Stimulated activated CD8-positive, alpha-beta memory T cell treated with anti-CD3 and anti-CD28 coated beads, Interleukin-4, amount 100 ng/mL, for 48 hours (primary cell): ENCODE measurements at places on chromosomes 5 and 9.
A peak's percentile ranks its signal among the peaks of the same experiment; 100 is the strongest.

DNA sequence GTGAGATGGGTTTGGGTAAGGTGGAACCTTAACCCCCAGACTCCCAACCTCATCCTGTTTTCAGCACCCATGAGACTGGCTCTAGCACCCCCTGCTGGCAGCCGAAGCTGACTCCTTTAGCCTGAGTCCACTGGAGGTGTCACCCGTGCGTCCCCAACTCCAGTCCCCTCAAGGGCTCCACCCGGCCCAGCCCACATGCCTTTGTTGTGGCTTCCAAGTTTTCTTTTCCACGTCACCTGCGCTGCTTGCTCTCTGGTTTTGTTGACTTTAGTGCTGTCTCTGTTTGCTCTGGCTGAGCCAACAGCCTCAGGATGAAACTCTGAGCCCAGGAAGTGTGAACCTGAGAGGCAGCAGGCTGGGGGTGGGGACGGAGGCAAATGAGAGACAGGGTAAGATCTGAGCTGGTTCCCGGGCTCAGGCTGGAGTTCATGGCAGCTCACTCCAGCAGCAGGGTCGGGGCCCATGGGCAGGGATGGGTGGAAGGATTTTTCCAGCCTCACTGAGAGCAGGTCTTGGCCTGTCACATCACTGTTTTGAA, 13.2 kb upstream of the AQP7 start:
- DNase-seq: peak; percentile 98

- DNase-seq: no peak
Observed at GRCh38 chr9:33455945-33456344, 8.6 kb upstream of the AQP3 start.

DNA sequence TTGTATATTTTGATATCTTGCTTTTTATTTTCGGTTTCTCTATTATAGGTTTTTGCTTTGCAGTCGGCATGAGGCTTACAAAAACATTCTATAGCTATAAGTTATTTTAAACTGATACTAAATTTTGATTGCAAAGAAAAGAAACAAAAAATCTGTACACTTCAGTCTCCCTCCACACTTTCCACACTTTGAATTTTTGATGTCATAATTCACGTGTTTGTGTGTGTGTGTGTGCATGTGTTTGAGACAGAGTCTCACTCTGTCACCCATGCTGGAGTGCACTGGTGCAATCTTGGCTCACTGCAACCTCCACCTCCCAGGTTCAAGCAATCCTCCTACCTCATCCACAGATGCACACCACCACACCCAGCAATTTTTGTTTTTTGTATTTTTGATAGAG, 124.9 kb downstream of the MRPS30 start:
- no peak for DNase-seq

DNA sequence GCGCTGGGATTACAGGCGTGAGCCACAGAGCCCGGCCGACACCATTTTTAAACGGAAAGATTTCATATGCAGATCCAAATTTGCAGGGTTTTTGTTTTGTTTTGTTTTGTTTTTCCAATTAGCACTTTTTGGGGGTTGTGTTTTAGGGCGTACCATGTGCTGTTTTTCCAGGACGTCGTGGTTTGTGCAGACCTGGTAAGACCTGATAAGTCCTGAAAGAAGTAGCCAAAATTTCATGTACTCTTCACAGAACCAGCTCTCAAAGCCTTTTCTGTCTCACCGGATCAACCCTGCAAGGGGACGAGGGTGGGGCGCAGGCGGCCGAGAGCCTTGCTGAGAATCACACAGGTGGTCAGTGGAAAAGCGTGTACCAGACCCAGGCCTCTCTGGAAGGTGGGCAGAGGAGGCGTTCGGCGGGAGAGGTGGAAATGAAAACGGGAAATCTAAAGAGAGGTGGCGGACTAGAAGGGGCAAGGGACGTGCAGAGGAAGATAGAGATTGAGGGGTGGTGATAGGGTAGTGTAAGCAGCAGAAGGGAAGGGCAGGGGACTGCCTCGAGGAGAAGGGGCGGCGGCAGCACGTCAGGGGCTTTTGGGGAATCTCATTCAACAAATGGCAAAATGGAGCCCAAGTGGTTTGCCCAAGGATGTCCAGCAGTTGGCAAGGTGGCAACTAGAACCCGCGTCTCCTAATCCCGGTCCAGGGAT, 1.1 kb upstream of the FAF2 start:
- DNase-seq: no peak

- DNase-seq: no peak
Observed at GRCh38 chr9:129033216-129033615, 3.2 kb upstream of the MIGA2 start.

- peak; percentile 72 for DNase-seq
Observed at GRCh38 chr5:956941-957747, 51.5 kb upstream of the NKD2 start.

DNA sequence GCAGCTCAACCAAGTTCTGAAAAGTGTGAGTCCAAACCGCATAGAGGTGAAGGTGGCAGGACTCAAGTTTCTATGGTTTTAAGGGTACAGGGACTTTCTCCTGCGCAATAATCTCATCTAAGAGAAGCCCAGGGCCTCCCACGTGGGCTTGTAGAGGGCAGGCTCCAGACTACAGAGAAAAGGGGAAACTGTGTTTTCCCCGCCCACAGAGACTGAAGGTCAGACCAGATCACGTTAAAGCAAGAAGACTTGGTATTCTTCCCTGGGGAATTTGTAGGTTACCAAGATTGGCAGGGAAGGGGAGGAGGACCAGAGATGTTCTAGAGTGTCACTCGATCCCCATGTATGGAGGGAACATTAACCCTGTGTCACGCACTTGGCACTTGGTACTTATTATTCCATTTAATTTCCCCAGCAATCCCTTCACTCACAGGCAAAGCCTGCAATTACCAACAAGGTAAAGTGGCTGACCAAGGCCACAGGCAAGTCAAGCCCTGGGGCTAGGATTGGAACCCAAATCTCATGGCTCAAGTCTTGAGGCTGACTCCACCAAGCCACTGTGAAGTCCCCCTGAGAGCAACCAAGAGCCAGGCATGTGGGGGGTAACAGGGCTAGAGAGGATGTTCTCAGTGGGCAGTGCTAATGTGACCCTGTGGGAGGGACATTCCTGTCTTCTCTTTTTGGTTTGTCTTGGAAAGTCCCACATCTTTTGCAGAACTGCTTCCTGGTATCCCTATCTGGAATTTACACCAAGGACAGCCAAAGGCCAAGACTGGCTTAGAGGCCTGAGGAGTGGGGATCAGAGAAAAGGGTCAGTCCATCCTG, 18.3 kb upstream of the NEK6 start:
- no peak for DNase-seq

DNA sequence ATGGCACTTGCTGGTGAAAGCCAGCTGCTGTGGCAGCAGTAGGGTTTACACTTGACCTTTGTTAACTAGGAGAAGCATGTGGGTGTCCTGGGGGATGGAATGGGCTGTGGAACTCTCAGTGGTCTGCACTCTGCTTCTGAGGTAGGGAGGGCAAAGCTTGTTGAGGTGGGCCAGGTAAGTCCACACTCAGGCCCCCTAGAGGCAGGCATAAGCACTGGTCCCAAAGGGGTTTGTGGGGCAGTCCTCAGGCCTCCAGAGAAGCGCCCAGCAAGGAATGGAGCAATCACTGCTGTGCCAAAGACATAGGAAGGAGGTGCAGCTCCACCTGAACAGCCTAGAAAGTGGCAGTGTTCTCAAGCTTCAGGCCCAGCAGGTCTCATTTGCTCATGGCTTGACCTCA, 34.7 kb downstream of the INSL4 start:
- DNase-seq: no peak

- DNase-seq: no peak
Observed at GRCh38 chr5:143207058-143207457, 196.4 kb downstream of the NR3C1 start.

- no peak for DNase-seq
Observed at GRCh38 chr9:71637375-71637774, 130.9 kb downstream of the CEMIP2 start.

GRCh38 chr5:166961028-166961427, 1330.4 kb upstream of the WWC1 start:
- no peak for DNase-seq

- no peak for DNase-seq
Observed at GRCh38 chr5:96254980-96255691, 177.9 kb downstream of the PCSK1 start.

DNA sequence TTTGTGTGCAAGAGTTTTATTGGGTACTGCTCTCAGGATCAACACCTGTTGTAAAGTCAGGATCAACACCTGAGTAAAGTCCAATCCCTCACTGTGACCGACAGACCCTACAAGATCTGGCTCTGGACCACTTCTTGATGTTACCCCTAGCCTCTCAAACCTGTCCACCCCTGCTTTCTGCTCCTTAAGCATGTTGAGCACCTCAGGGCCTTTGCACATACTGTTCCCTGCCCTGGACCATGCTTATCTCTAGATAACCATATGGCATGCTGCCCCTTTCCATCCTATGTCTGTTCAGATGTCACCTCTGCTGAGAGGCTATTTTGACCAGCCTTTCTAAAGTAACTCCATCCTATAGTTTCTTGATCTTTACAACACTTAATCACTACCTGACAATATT, 269.6 kb downstream of the SMARCA2 start:
- DNase-seq: no peak
